ACHN (cell line): ENCODE measurements at places on chromosomes 1 and 21.

GRCh38 chr1:205662135-205662738, 18.1 kb downstream of the SLC45A3 start:
- DNase-seq: no peak

GRCh38 chr1:93701629-93702028, 20.0 kb upstream of the BCAR3 start:
- DNase-seq: peak; percentile 98

- DNase-seq: no peak
Observed at GRCh38 chr1:50139339-50140181, 30.8 kb downstream of the ELAVL4 start.

DNA sequence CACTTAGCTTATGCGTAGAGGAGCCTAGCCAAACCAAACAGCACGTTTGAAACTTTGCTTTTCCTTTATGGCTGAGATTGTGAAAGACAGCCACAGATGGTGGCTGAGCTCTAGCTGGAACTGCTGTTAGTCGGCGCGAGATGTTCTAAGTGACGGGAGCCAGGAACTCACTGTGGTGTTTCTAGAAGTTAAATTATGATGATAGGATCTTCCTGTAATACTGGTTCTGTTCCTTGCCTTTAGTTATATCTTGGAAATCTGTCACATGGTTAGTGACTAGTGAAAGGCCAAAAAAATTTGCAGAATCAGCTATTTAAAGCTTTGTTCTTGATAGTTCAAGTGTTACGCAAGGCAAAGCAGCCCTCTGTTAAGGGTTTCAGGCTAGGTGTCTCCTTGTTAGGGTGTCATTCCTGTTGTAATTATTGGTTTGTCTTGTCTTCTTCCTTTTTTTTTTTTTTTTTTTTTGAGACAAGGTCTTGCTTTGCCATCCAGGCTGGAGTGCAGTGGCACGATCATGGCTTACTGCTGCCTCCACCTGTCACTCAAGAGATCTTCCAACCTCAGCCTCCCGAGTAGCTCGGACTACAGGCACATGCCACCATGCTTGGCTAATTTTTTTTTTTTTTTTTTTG, 22.6 kb downstream of the AK4 start:
- no peak for DNase-seq

GRCh38 chr21:41684381-41685245, 82.2 kb downstream of the RIPK4 start:
- no peak for DNase-seq

DNA sequence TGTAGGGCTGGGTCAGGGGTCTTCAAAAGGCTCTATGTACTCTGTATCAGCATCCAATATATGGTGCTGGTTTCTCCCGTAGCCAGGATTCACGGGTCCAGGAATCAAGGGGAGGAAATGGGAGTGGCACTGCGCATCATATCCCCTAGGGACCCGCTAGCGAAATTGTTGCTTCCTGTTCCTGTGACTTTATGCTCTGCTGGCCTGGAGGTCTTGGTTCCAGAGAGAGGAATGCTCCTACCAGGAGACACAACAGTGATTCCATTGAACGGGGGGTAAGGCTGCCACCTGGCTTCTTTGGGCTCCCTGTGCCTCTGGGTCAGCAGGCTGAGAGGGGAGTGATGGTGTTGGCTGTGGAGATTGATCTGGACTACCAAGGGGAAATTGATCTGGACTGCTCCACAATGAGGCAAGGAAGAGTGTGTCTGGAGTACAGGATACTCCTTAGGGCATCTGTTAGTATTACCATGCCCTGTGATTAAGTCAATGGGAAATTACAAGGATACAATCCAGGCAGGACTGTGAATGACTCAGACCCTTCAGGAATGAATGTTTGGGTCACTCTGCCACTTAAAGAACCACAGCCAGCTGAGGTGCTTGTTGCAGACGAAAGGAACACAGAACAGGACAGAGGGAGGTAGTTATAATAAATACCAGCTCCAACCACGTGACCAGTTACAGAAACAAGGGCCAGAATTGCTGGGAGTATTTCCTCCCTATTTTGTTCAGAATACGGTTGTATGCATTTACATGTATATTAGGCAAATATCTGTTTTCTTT, 10.2 kb downstream of the SPSB1 start:
- peak; percentile 93 for DNase-seq

- DNase-seq: no peak
Observed at GRCh38 chr1:37478890-37479254, 4.5 kb downstream of the ZC3H12A start.

DNA sequence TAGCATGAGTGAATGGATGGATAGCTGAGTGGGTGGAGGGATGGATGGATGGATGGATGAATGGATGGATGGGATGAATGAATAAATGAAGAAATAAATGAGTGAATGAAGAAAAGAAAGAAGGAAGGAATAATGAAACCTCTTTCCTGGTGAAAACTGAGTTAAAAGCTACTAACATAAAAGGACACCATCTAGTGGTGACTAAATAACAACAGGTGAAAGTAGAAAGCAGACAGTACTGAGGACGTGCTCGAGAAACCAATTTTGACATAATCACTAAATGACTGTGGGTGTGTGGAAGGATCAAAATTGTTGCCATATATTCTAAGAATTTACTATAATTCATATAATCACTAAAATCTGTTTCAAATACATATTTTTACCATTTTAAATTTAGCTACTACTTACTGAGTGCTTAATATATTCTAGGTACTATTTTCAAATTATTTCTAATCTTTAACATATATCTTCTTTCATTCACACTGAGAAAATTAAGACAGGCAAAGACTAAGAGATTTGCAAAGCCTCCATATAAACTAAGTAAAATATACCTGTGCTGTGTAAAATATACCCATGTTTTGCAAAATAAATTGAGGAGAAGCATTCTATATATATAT, 522.9 kb downstream of the LRRIQ3 start:
- peak; percentile 30 for DNase-seq

DNA sequence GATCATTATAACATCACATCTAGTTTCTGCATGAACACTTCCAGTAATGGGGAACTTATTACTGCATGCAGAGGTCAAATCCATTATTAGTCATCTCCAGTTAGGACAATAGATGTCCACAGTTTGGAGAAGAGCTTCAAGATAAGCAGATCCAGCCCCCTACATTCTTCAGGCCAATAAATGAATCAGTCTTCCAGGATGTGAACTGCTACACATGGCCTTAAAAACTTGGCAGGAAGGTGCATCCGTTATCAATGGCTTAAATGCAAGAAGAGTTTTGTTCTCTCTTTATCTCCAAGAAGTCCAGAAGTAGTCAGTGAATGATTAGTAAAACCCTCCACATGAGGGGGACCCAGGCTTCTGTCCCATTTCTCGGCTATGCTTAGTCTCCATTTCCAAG, 70.8 kb downstream of the DMRTA2 start:
- DNase-seq: no peak
